ENCODE measurements at places on chromosomes 1 and 21.

- no peak for DNase-seq
These were observed 24.9 kb upstream of the SARS1 start for GRCh38 chr1:109188781-109189180.

- DNase-seq = no peak
These were observed 15.0 kb upstream of the PSMB2 start for GRCh38 chr1:35656148-35656862.

- no peak for DNase-seq
These were observed 225.5 kb upstream of the SAMSN1 start for GRCh38 chr21:14771593-14771992.

- DNase-seq = no peak
These were observed 9.0 kb upstream of the EPS8L3 start for GRCh38 chr1:109772658-109773202.

DNA sequence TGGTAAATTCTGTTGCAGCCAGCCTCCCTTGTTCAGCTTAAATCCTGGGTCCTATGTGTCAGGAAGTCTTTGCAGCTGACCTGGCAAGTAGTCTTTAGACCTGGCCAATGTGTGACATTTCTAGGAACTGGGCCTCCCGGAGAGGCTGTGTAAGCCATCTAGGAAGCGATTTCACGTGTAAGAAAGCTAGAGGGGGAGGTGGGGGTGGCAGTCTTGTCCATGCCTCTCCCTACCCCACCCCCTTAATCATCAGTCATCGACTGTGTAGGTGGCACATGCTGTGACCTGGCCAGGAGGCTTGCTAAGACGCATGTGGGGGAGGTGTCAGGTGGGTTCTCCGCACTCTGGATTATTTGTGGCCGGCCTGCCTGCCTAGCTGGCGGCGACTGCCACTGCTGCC is 8.4 kb downstream of the C1orf226 start:
- no peak for DNase-seq

Data from CD4-positive, alpha-beta T cell treated with Interleukin-12 subunit alpha and Interleukin-12 subunit beta, for 1 hour (primary cell).